ENCODE measurements at places on chromosomes 16 and 17. TPM values are rescaled to one million over a fixed set of nuclear protein-coding genes. Genes with fewer than 3 reads are reported as not detected.

DNA sequence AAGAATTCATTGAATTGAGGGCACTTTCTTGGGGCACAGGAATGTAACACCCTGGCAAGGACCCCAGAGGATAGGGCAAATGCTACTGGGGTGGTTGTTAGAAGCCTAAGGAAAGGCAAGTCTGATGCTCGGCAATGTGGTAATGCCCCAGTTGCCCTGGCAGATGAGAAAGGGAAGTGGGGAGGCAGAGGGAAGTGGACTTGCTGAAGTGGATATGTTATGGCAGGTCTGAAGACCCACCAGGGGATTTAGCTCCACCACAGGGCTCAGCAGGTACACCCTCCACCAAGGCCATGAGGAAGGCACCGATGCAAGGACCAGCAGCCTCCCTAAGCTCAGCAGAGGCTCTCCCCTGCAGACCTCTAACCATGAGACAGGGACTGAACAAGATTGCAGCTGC, 184.8 kb downstream of the IRX5 start:
- no peak for DNase-seq

CD68 gene
- 2.0 TPM for total RNA-seq

NPIPA3 gene
- 4.2 TPM for total RNA-seq

- peak; percentile 58 for DNase-seq
Measured at GRCh38 chr16:4217204-4218131, 24.4 kb downstream of the SRL start.

KCNH6 gene
- 0.79 TPM for total RNA-seq

DNA sequence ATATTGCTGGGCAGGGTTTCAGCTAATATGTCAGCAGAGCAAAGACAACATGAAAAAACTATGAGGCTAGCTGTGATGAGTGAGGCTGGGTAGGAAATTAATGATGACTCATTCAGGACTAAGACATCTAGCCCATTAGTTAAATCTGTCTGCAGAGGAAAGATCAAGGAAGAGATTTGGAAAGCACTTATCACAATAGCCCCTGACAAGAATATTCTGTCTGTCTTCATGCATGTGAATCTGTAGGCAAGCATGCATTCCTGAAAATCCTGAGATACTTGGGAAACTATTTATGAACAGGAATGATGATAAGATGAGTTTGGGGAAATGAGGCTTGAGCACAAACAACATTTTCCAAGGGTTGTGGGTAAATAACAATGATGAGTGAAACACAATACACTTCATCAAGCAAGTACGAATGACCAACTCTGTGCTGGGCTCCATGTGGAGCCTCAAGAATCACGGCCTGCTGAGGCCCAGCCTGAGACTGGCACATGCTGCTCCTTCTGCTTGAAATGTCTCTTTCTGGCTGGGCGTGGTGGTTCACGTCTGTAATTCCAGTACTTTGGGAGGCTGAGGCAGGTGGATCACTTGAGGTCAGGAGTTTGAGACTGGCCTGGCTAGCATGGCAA, 96.5 kb upstream of the ASIC2 start:
- no peak for DNase-seq

DNA sequence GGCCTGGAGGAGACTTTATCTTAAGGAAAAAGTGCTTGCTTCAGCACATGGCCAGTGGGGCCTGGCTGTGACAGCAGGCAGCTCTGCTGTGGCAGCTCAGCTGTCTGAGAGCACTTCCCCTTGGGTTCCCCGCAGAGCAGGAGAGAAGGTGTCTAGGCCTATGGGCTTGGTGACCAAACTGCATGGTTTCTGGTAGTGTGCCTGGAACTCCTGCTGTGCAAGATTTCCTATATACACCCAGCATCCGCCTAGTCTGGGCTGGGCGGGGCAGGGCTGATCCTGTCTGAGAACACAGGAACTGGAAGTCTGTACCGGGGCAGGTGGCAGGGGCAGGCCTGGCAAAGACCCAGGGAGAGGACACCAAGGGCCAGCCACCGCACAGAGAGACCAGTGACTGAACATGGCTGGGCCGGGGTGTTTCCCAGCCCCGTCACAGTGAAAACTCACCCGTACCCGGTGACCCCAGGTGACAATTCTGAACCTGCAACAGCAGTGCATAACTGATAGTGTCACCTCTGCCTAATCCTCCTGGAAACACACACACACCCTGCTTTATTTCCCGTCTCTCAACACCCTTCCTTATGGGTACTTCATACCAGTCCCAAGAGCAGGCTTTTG, 39.3 kb downstream of the CHD9 start:
- no peak for DNase-seq

DNA sequence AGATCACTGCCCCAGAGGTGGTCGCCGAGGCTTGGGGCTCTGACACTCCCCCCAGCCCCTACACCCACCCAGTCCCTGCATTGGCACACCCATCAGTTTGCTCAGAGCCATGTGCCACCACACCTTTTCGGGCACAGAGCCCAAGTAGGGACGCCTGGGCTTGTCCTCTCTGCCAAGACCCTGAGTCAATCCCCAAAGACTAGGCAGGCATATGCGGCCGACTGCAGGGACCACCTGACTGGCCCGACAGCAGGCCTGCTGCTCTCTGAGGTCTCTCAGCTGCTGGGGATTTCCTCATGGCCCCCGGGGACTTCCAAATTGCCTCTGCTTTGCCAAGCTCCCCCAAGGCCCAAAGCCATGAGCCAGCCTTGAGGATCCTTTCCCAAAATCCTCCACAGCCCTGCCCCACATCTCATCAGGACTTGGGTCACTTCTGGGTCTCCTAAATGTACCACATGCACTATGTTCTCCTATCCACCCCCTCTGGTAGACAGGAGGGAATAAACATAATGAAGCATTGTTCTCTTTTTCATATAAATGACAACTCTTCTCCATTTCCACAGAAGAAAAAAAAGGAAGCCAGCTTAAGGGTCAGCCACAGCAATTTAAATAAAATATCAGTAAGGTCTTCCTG, 30.6 kb downstream of the MYO18A start:
- DNase-seq, result no peak

SLC52A1 gene
- 0.99 TPM for total RNA-seq

EVPLL gene
- total RNA-seq, result 1.7 TPM

LGALS9 gene
- total RNA-seq, result 7.4 TPM

- DNase-seq, result no peak
Measured at GRCh38 chr17:44673893-44674292, 15.7 kb downstream of the CCDC43 start.

- peak; percentile 13 for DNase-seq
Measured at GRCh38 chr16:50308237-50308965, 42.0 kb downstream of the ADCY7 start.

DNA sequence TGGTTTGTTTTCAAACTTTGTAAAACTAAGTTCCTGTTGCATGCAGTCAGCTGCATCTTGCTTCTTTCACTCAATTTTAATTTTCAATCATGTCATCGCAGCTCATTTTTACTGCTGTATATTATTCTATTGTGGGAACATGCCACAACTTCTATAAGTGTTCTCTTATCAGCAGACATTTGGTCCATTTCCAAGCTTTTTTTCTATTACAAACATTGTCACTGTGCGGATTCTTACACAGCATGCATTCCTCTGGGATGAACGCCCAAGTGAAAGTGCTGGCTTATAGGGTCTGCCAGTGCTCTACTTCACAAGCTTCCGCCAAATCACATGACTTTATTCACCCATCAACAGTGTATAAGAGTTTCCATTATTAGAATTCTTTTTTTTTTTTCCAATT, 22.7 kb downstream of the GINS3 start:
- no peak for DNase-seq

DNA sequence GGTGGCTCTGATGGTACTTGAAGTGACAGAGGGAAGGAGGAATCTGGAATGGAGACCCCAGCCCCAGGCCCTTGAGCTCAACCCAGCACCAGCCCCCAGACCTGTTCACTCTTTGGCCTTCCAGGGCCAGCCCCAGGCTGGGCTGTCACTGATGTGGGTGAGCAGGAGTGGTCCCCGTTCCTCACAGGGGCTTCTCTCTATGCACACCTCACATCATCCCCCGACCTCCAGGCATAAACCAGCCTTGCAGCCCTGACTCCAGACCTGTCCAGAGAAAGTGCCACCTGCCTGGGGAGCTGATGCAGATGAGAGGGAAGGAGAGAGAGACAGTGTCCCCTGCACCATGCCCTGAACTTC, 182.6 kb upstream of the SDK2 start:
- DNase-seq, result no peak

DNA sequence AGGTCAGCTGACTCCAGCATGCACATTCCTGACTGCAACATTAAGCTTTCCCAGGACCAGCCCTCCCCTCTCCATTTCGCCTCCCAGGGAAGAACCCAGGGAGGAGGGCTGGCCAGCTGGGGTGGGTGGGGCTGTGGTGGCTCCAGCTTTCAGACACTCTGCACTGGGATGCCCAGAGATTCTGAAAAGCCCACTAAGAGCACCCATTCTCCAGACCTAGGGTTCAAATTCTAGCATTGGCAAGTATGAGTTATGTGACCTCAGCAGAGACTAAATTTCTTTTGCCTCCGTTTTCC, 7.8 kb downstream of the DLX3 start:
- DNase-seq, result no peak

DNA sequence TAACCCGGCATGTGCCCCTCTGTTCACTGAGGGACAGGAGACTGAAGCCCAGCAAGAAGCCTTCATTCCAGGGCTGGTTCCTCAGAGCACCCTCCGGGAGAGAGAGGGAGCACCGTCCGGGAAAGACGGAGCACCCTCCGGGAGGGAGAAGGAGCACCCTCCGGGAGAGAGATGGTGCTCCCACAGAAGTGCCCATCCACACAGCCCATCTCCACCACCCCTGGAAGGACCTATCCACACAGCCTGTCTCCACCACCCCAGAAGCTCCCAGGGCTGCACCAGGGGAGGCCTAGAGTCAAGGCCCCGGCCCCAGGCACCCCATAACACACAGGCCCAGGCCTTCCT, 88.6 kb downstream of the ABR start:
- no peak for DNase-seq
